ENCODE measurements at places on chromosomes 5 and 9.

- no peak for DNase-seq
These were observed 329.8 kb upstream of the PDE4D start for GRCh38 chr5:60223342-60223741.

- no peak for DNase-seq
These were observed 1.3 kb downstream of the CD74 start for GRCh38 chr5:150411245-150411979.

GRCh38 chr5:107969847-107970246, 299.1 kb upstream of the EFNA5 start:
- DNase-seq: peak; percentile 10

- no peak for DNase-seq
These were observed 3.0 kb upstream of the ARRDC3 start for GRCh38 chr5:91386120-91386519.

DNA sequence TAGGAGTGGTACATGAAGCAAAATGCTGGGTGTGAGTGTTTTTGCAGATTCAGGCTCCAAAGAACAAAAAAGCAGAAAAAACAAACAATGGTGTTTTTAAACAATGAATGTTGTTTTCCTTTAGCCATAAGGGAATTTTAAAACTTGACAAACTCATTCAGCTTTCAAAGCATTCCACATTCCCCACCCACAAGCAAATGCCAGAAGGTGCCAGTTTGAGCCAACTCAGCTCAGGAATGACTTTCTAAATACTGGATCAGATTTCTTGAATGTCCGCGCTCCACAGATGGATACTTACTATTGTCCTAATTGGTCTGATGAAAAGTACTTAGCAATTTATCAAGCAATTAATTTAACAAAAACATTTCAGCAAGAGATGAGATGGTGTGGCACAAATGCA, 12.9 kb upstream of the MOB3B start:
- DNase-seq: peak; percentile 42

DNA sequence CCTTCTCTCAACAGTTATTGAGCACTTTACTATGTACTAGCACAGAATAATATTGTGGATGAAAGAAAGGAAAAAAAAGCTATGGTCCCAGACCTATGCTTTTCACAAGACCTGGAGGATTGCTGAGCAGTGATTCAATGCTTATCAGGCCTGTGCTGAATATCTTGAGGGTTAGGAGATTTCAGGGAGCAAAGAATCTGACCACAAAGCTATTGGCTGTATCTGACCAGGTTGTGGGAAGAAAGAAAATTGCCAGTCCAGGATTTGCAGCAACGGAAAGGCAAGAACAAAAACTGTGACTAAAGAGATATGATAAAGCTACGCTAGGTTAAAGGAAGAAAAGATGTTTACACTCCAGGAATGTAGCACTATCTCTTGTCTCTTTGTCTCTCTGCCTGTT, 14.9 kb upstream of the MACIR start:
- no peak for DNase-seq

GRCh38 chr9:69590266-69590665, 81.9 kb downstream of the APBA1 start:
- DNase-seq: no peak

DNA sequence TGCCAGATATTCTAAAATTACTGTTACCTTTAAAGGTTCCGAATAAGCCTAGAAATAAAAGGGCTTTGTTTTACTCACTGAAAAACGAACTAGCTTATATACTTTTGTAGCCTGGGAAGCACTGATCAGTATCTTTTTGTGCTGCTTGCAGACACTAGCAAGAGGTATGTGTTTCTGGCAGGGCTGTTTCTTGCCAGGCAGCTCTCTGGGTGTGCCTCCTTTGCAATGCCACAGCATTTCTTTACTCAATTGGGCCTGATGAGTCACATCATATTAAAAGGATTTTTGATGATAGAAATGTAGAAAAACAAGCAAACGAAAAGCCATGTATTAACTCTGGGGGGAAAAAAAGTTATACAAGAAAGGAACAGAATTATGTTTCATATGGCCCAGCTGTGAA, 35.6 kb downstream of the CD180 start:
- DNase-seq: peak; percentile 80

GRCh38 chr5:74643111-74643562, 2.6 kb upstream of the ENC1 start:
- peak; percentile 97 for DNase-seq

- DNase-seq: peak; percentile 20
These were observed 66.6 kb upstream of the SPATA31E1 start for GRCh38 chr9:87816036-87816435.

GRCh38 chr9:113477661-113478060, 14.1 kb downstream of the RGS3 start:
- no peak for DNase-seq

DNA sequence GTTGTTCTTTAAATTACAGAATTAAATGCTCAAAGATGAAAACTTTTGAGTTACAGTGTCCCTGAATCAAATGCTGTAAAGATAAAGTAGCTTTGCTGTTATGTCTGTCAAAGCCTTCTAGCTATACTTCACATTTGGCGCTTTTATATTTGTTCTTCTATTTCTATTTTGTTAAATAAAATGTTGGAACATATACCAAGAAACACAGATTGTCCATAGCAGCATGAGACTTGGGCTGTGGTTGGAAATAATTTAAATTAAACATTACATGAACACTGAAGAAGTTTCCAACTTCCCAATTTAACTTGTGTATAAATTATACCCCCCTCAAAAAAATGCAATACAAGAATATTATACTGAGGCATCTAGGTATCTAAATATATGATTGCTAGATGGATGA, 249.8 kb downstream of the NR2F1-AS1 start:
- no peak for DNase-seq

DNA sequence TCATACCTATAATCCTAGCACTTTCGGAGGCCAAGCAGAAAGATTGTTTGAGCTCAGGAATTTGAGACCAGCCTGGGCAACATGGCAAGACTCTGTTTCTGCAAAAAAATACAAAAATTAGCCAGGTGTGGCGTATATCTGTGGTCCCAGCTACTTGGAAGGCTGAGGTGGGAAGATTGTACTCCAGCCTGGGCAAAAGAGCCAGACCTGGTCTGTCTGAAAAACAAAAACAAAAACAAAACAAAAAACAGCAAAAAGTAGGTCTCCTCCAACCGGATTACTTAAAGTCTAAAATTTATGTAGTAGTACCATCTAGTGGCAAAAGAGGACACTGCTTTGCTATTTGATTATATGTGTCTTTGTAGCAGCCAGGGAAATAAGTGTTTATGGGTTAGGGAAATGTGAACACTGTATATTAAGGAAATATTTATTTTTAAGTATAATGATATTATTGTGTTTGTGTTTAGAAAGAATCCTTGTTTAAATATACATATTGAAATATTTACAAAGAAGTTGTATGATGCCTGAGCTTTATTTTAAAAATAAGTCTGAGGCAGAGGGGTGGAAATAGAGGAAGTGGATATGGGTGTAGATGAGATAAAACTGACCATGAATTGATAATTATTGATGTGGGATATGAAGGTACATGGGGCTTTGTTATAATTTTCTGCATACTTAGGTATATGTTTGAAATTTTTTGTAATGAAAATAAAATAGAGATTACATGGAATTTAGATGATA, 20.0 kb downstream of the APC start:
- peak; percentile 67 for DNase-seq

DNA sequence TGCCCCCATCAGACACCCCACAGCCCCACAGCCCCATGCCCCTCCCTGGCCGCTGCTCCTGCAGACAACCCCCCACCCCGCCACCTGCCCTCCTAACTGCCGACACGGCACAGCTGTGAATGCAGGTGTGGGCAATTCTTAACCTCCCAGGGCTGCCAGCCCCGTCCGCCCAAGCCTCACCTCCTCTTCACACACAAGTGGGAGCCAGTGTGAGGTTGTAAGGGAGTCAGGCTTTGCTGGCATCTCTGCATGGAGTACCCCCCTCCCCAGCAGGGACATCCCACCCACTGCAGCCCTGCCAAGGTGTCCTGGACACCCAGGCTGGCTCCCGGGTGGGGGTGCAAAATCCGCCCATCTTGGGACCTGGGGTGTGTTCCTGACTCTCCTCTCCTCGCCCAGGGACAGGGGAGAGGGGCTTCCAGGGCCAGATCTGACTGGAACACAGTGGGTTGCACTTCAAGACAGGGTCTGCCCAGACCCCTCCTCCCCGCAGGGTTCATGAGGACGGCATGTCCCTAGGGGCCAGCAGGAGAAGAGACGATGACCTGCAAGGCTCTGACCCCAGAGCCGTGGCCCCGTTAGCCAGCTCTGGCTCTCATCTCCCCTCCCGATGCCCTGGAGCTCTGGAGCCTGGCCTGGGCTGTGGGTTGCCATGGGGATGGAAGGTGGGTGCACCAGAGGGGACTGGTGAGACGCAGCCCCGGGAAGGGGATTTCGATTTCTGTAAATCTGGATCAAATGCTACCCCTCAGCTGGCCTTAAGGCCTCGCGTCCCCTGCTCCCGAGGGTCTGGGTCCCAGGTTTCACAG, 34.4 kb downstream of the SARDH start:
- DNase-seq: no peak

DNA sequence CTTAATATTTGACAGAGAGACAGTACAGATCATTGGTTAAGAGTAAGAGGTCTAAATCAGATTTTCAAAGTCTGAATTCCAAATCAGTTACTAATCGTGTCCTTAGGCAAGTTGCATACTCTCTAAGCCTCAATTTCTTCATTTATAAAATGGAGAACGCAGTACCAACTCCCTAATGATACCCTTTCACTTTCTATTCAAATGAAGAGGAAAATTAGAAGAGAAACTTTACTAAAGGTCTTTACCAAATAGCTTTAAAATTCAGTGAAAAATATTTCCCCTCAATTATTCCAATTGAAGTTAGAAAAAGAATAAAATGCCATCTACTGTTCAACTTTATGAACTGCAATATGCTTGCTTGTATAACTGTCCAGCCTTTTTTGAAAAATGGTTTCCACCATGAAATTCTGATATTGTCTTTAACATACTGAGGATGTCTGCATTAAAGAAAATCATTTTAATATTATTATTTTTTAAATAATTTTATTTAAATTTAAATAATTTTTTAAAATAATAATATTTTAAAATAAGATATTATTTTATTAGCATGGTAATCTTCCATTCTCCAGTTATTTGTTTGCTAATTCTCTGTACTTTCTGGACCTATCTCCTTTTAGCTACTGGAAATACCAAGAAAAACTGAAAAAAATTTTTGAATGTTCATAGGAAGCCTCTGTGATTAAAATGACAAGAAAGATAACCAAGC, 36.0 kb downstream of the POC5 start:
- DNase-seq: peak; percentile 50

DNA sequence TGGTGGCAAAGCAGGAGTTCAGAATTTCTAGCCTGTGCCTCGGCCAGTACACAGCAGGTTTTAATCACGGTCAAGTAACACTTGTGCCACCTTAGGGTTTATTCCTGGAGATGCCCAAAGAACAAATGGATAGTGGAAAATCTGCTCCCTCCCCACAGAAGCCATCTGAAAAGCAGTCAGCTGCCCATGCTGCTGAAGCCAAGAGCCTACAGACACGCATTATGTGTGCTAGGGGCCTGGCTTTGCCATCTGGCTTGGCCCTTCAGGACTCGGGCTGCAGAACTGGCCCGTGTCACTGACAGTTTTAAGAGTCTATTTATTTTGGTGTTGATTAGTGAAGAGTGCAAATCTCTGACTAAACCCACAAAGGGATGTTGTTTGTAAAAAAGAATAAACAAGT, 11.1 kb downstream of the ARSB start:
- DNase-seq: no peak

DNA sequence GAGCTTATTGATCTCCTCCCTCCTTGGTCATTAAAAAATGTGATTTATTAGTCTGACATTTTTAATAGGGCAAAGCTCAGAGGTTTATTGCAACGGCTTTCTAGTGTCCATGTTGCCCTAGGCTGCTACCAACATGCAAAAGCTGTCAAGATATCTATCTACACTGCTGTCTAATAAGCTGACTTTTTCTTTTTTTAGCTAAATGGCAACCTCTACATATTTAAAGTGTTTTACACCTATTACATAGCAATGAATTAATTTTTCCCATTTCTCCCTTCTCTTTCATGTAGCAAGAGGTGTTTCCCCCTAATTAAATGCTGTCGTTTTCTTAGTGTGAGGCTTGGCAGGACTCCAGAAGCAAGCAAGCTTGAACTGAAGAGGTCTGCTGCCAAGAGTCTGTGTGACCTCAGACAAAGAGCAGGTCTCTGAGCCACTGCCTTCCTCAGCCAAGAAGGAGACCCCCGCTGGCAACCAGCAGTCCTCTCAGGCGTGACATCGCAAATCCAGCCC, 79.4 kb downstream of the GAS1 start:
- DNase-seq: no peak

DNA sequence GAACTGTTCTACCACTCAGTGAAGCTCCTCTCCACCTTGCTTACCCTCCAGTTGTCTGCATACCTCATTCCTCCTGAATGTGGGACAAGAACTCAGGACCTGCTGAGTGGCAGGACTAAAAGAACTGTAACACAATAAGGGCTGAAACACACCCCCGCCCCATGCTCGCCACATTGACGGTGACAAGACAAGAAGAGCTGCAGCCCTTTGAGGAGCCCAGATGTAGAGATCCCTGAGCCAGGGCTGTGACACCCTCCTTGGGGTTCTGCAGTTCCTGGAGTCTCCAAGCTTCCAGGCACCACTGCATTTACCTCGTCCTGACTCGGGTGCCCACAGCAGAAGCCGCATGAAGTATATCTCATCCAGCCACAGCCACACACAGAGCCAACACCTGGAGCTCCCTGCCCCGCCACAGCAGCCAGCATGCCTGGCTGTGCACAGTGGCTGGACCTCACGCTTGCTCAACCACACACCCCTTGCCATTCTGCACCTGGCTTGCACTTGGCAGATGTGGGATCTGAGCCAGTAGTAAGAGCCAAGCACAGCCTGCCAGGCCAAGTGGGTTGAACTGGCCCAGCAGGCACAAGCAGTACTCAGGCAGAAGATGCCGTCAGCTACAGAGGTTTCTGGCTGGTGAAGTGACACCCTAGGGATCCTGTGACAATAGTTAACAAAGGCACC, 166.1 kb downstream of the RNF180 start:
- DNase-seq: no peak

GRCh38 chr9:101562966-101563365, 29.3 kb downstream of the RNF20 start:
- DNase-seq: no peak

GRCh38 chr5:42970636-42971559, 69.2 kb downstream of the ANXA2R start:
- no peak for DNase-seq

GRCh38 chr5:9621379-9621903, 8.7 kb downstream of the TAS2R1 start:
- DNase-seq: peak; percentile 63

DNA sequence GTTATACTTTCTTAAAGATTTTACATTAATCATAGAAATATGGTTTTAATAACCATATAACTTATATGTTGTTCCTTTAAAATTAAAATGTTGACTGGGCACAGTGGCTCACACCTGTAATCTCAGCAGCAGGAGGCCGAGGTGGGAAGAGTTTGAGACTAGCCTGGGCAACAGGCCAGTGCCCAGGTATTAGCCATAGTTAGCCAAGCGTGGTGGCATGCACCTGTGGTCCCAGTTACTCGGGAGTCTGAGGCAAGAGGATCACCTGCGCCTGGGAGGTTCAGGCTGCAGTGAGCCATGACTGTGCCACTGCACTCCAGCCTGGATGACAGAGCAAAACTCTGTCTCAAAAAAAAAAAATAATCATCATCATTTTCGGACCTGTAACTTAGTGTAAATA, 133.5 kb downstream of the DTWD2 start:
- DNase-seq: no peak

- no peak for DNase-seq
These were observed 49.0 kb downstream of the DIRAS2 start for GRCh38 chr9:90593646-90594045.

GRCh38 chr5:34750206-34750605, 88.8 kb upstream of the TTC23L start:
- DNase-seq: no peak
